ENCODE measurements at places on chromosomes 1 and 21.

GRCh38 chr1:174954671-174955669, 44.8 kb upstream of the CACYBP start:
- DNase-seq: peak; percentile 50

DNA sequence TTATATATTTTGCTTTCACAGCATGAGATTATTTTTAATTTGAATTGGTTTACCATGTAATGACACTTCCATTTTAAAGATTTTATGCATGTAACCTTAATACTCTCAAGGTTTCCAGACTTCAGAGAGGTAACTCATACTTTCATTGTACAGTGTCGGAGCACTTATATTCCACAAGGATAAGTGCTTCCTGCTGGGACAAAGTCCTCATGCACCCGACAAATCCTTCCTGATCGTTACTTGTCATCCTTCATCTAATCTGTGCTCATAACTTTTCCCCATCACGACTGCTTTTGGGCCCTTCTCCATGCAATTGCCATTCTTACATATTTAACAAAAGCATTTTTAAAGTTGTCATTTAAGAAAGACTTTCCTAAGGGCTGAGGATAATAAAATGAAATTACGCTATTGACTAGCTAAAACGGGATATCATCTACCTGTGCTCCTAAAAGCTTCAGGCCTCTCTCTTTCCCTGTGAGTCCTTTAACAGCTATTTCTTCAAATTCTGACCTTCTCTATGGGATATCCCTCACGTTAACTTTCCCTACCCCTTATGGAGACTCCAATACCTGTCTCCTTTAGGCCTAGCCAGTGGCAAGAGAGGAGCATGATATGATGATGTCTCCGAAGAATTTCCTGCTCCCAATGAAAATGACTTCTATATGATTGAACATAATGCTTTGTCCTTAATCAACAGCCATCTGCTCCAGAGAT, 59.3 kb downstream of the NCAM2 start:
- DNase-seq: no peak

- DNase-seq: no peak
These were observed 188.1 kb upstream of the RGS18 start for GRCh38 chr1:191970116-191970515.

DNA sequence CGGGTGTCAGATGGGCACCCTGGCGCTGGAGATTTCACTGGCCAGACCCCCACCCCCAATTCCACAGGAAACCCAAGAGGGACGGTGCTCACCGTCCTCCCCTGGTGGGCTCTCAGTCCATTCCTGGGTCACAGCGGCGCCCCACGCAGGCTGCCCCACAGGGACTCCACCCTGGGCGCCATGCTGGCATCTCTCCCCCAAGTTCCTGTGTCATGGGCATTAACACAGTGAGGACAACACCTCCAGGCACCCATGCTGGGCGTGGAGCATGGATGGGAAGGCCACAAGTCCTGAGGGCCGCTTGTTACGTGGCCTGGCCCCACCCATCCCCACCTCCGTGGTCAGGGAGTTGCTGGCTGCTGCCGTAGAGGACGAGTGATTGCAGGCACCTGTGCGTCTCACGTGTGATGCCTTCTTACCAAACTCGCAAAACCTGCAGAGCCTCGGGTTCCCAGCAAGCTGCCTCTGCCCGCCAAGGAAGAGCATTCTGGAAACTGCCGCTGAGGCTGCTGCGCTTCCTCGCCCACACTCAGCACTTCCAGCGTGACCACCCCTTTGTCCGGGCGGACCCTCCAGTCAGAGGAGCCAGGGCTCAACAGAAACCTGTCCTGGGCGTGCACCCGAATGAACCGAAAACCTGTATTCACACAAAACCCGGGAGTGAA, 60.3 kb downstream of the SLX9 start:
- no peak for DNase-seq

- no peak for DNase-seq
These were observed 148.7 kb upstream of the DNAH14 start for GRCh38 chr1:224780736-224781135.

DNA sequence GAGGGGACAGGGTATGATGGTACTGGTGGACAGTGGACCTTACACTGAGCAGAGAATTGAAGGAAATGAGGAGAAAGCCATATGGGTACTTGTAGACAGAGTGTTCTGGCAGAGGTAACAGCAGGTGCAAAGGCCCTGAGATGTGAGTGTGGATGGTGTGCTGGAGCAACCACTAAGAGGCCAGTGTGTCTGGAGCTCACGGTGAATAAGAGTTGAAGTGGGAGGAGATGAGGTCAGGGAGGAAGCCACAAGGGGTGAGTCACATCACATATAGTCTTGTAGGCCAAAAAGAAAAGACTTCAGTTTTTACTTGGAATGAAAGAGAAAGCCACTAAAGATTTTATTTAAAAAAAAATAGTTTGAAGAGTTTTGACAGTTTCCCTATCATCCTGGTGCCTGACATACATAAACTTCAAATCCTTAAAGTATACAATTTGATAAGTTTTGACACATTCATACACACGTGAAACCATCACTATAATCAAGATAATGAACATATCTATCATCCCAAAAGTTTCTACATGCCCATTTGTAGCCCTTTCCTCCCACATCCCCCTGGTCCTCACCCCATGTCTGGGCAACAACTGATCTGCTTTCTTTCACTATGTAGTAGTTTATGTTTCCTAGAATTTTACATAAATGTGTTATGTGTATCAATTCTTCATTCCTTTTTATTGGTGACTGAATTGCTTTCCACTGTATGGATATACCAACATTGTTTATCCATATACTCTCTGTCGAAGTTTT, 148.4 kb downstream of the GPATCH2 start:
- no peak for DNase-seq
